ENCODE measurements at places on chromosomes 5 and 9. TPM values are rescaled to one million over a fixed set of nuclear protein-coding genes. Genes with fewer than 3 reads are reported as not detected.

MRRF gene
- total RNA-seq, result 35.8 TPM

SNCB gene
- not detected for total RNA-seq

GCNT4 gene
- total RNA-seq, result 1.8 TPM

THBS4 gene
- total RNA-seq, result 0.83 TPM

HCN1 gene
- not detected for total RNA-seq

PPP1R26 gene
- total RNA-seq, result 3.8 TPM

CCL27 gene
- total RNA-seq, result 0.18 TPM

RIC1 gene
- total RNA-seq, result 68.6 TPM

LRRC19 gene
- total RNA-seq, result not detected

PCBD2 gene
- total RNA-seq, result 2.8 TPM

PDLIM4 gene
- 97.5 TPM for total RNA-seq

TENT4A gene
- total RNA-seq, result 5.9 TPM

NEURL1B gene
- total RNA-seq, result 1.8 TPM

ARHGEF37 gene
- total RNA-seq, result 0.28 TPM

COL15A1 gene
- total RNA-seq, result 1.9 TPM

CARTPT gene
- not detected for total RNA-seq

RASEF gene
- under 0.01 TPM for total RNA-seq

HRCT1 gene
- total RNA-seq, result 1.7 TPM

CD180 gene
- total RNA-seq, result not detected

GRXCR2 gene
- not detected for total RNA-seq

IL9 gene
- total RNA-seq, result not detected

SPOCK1 gene
- total RNA-seq, result 5.0 TPM
